Karpas-422 (cell line): ENCODE measurements at places on chromosomes 2 and 18. TPM values are rescaled to one million over a fixed set of nuclear protein-coding genes. Genes with fewer than 3 reads are reported as not detected.

The POTEJ gene
- not detected in 2 replicates for total RNA-seq

The SIX2 gene
- not detected in 2 replicates for total RNA-seq

The PLEKHH2 gene
- total RNA-seq, result not detected in 2 replicates

DNA sequence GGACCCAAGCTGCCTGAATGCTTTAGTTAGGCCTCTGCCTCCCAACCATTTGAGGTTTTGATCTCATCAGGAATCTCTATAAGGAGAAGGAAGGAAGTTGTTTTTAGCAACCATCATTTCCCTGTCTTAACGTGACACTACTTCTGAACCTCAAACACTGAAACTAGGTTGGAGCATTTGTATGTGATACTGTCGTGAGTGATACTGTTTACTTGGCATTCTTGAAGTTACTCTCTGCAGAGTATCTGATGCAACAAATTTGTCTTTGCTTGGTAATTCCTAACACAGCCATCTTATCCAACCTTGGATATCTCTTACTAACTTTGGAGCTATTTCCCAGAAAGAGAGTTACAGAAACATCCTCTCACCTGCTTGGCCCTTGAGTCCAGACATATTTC is 22.1 kb downstream of the TTLL4 start:
- no peak for DNase-seq

GRCh38 chr2:16625201-16625729 is 40.4 kb downstream of the CYRIA start:
- peak; percentile 81 for DNase-seq

DNA sequence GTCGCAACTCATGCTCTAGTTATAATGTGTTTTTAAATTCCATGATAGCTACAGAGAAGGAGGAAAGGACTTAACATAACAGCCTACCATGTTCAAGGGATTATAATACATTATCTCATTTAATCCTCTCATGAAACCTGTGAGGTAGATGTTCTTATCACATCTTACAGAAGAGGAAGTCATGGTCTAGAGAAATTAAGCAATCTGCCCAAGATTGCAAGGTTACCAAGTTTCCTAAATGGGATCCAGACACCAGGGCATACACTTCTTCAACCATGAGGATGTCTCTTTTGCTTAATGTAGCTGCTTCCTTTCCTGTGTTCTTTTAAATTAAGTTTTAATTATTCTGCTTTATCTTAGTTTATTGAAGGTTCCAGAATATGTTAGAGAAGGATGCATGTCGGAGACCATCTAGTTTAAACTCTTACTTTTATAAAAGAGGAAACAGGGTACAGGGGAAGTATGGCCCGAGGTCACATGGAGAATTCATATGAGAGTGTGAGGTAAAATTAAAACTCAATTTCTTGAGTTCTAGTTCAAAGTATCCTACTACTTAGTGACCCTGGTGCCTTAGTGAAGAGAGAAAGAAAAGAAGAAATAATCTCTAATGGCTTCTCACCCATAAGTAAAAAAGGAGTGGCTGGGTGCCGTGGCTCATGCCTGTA is 3.6 kb upstream of the IL1A start:
- DNase-seq, result peak; percentile 50

DNA sequence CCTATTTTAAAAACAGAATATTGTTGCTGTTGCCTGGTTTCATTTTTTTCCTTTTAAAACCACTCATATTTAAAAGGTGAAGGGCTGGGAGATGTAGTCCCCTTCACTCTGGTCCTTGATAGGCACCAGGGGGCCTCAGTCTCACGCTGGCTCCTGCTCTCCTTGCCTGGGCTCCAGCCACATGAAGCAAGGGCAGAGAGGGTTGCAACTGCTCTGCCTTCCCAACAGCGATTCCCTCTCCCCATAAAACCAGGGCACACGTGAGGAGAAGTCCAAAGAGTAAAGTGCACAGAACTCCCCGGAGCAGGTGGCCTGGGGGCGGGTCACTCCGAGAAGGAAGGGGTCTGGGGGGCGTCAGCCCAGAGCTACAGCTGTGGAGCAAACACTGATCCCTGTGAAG is 12.8 kb downstream of the TMEM127 start:
- DNase-seq, result no peak

- DNase-seq, result no peak
Observed at GRCh38 chr2:24339856-24340262, 20.5 kb downstream of the ITSN2 start.
